ENCODE measurements at places on chromosomes 5 and 9. TPM values are rescaled to one million over a fixed set of nuclear protein-coding genes. Genes with fewer than 3 reads are reported as not detected.

The UBE2D2 gene
- 35.7 TPM for total RNA-seq

The PALM2AKAP2 gene
- 20.6 TPM for total RNA-seq

The SLC24A2 gene
- not detected for total RNA-seq

GRCh38 chr9:98949565-98949964, 5.9 kb downstream of the COL15A1 start:
- no peak overlapping the region for H3K4me3 ChIP-seq
- H3K27ac ChIP-seq, result no peak overlapping the region

GRCh38 chr9:37264539-37264938, 144.2 kb downstream of the ZCCHC7 start:
- H3K27ac ChIP-seq, result no peak overlapping the region
- no peaks in the 10 kb centered on the region for H3K27me3 ChIP-seq
- H3K4me1 ChIP-seq, result no peaks in the 10 kb centered on the region
- DNase-seq, result no peak
- H3K36me3 ChIP-seq, result no peaks in the 10 kb centered on the region

GRCh38 chr9:116358251-116358650, 204.7 kb downstream of the PAPPA start:
- H3K27me3 ChIP-seq, result no peaks in the 10 kb centered on the region
- H3K4me3 ChIP-seq, result no peak overlapping the region
- 0 out of 2 replicates have a peak, but pooled peaks cover 2% of the 10 kb centered on the region for H3K4me1 ChIP-seq
- no peak overlapping the region for H3K27ac ChIP-seq
- DNase-seq, result no peak
- H3K36me3 ChIP-seq, result peaks cover 81% of the 10 kb centered on the region

- H3K27me3 ChIP-seq, result peaks cover 4% of the 10 kb centered on the region
- no peak overlapping the region for H3K4me3 ChIP-seq
- no peaks in the 10 kb centered on the region for H3K4me1 ChIP-seq
- no peaks in the 10 kb centered on the region for H3K36me3 ChIP-seq
- H3K27ac ChIP-seq, result no peak overlapping the region
These were observed 23.2 kb downstream of the FGD3 start for GRCh38 chr9:92970467-92970923.

DNA sequence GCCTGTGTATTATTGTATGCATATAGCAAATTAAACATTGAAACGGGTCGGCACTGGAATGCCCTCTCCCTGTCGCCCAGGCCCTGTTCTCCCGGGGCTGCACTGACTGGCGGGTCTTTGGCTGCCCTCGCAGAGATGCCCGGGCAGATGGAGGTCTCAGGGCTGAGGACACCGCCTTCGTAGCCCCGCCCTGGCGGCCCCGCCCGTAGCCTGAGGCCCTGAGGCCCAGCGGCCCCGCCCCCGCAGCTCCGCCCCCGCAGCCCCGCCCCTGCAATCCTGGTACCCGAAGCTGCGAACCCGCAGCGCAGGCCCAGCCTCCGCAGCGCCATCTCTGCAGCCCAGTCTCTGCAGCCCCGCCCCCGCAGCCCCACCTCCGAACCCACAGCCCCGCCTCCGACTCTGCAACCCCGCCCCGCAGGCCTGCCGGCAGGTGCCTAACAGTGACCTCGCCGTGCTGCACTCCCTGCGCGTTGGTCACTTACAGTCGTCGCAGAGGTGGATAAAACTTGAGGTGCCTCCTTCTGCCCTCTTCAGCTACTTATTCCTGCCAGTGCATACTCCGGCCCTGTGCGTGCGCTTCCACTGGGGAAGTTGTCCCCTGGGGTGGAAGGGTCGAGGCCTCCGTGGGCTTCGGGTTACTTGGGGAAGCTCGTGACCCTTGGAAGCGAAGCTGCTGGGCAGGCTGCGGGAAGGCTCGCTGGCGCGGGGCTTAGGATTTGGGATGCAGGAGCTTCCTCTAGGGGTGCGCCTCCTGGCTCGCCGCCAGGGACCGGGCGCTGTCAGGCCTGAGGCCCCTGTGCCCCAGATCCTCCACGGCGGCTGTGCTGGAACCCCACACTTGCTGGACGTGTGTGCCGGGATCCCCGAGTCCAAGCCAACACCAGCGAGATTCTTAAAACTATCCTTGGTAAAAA, 72.3 kb downstream of the ICE1 start:
- H3K27ac ChIP-seq, result no peak overlapping the region
- peaks cover 3% of the 10 kb centered on the region for H3K27me3 ChIP-seq
- no peak overlapping the region for H3K4me3 ChIP-seq
- peak; percentile 25 for DNase-seq
- peaks cover 5% of the 10 kb centered on the region for H3K36me3 ChIP-seq

DNA sequence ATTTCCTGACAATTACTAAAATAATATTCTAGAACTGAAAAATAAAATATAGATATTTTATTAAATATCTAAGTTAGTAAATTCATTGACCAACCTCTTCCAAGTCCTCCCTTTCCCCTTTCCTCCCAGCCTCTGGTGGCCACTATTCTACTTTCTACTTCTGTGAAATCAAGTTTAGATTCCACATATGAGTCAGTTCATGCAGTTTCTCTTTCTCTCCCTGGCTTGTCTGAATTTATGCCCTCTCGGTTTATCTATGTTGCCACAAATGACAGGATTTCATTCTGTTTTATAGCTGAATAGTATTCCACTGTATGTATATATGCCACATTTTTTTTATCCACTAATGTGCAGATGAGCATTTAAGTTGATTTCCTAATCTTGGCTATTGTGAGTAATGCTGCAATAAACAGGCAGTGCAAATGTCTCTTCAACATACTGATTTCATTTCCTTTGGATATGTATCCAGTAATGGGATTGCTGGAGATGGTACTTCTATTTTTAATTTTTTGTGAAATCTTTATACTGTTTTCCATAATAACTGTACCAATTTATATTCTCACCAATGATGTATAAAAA, 52.3 kb downstream of the WDR36 start:
- no peak overlapping the region for H3K4me3 ChIP-seq
- no peak overlapping the region for H3K27ac ChIP-seq
- DNase-seq, result no peak
- H3K36me3 ChIP-seq, result no peaks in the 10 kb centered on the region

- H3K4me1 ChIP-seq, result no peaks in the 10 kb centered on the region
- no peaks in the 10 kb centered on the region for H3K36me3 ChIP-seq
- peaks cover 15% of the 10 kb centered on the region for H3K27me3 ChIP-seq
- H3K27ac ChIP-seq, result no peak overlapping the region
These were observed 19.1 kb downstream of the TPPP start for GRCh38 chr5:673831-674629.

All from IMR-90 (cell line).